Upper lobe of left lung (tissue), 6 donors: ENCODE measurements at places on chromosomes 5 and 9. TPM values are rescaled to one million over a fixed set of nuclear protein-coding genes. Genes with fewer than 3 reads are reported as not detected.

HAVCR1 gene
- not detected for total RNA-seq

GRCh38 chr5:1343931-1344901, 683 bp downstream of the CLPTM1L start:
- peak overlapping the region; percentile 97 for H3K4me3 ChIP-seq
- H3K27me3 ChIP-seq, result no peaks in the 10 kb centered on the region
- peaks cover 38% of the 10 kb centered on the region for H3K4me1 ChIP-seq
- DNase-seq, result no peak

ANKRD31 gene
- total RNA-seq, result 0.11 TPM

SLC24A2 gene
- total RNA-seq, result not detected

DNA sequence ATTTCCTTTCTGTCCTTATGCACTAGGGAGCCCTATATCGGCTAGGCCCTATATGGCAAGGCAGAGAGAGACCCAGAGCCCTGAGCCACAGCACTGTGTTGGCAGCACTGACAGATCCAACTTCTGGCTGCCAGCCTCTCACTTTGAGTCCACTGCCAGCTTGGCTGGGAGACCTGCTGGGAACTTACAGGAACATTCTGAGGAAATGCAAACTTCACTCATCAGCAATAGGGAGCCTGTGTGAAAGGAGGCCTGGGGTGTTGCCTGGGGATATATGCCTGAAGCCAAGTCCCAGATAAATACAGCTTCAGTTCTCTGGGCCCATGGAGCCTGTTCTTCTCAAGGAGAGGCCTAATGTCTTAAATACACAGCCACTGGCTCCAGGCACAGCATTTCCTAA, 78.0 kb downstream of the ADRB2 start:
- H3K27ac ChIP-seq, result peak overlapping the region; percentile 65
- H3K4me1 ChIP-seq, result no peaks in the 10 kb centered on the region
- no peak overlapping the region for H3K4me3 ChIP-seq
- H3K27me3 ChIP-seq, result no peaks in the 10 kb centered on the region
- no peaks in the 10 kb centered on the region for H3K36me3 ChIP-seq

- DNase-seq, result no peak
- H3K27me3 ChIP-seq, result no peaks in the 10 kb centered on the region
- H3K4me1 ChIP-seq, result no peaks in the 10 kb centered on the region
- H3K27ac ChIP-seq, result no peak overlapping the region
Measured at GRCh38 chr9:36625006-36625615, 52.4 kb downstream of the MELK start.

- H3K4me1 ChIP-seq, result peaks cover 7% of the 10 kb centered on the region
- H3K27ac ChIP-seq, result no peak overlapping the region
- H3K36me3 ChIP-seq, result peaks cover 27% of the 10 kb centered on the region
- H3K4me3 ChIP-seq, result no peak overlapping the region
- no peak for DNase-seq
- H3K27me3 ChIP-seq, result no peaks in the 10 kb centered on the region
Measured at GRCh38 chr9:129900263-129901027, 65.2 kb downstream of the USP20 start.

- no peak overlapping the region for H3K4me3 ChIP-seq
- no peak for DNase-seq
- no peaks in the 10 kb centered on the region for H3K36me3 ChIP-seq
- no peaks in the 10 kb centered on the region for H3K27me3 ChIP-seq
Measured at GRCh38 chr5:157842787-157843186, 16.2 kb downstream of the CLINT1 start.

GRCh38 chr5:89336111-89336510, 453.1 kb upstream of the MEF2C start:
- no peak for DNase-seq
- no peak overlapping the region for H3K4me3 ChIP-seq
- no peaks in the 10 kb centered on the region for H3K36me3 ChIP-seq
- no peaks in the 10 kb centered on the region for H3K27me3 ChIP-seq
- H3K4me1 ChIP-seq, result no peaks in the 10 kb centered on the region

LCN15 gene
- 0.23 TPM for total RNA-seq

GRCh38 chr9:97695995-97696802, 941 bp downstream of the XPA start:
- H3K27me3 ChIP-seq, result no peaks in the 10 kb centered on the region
- H3K27ac ChIP-seq, result peak overlapping the region; percentile 97
- no peak for DNase-seq
- peak overlapping the region; percentile 91 for H3K4me3 ChIP-seq

PCDHB8 gene
- total RNA-seq, result 0.91 TPM

DNA sequence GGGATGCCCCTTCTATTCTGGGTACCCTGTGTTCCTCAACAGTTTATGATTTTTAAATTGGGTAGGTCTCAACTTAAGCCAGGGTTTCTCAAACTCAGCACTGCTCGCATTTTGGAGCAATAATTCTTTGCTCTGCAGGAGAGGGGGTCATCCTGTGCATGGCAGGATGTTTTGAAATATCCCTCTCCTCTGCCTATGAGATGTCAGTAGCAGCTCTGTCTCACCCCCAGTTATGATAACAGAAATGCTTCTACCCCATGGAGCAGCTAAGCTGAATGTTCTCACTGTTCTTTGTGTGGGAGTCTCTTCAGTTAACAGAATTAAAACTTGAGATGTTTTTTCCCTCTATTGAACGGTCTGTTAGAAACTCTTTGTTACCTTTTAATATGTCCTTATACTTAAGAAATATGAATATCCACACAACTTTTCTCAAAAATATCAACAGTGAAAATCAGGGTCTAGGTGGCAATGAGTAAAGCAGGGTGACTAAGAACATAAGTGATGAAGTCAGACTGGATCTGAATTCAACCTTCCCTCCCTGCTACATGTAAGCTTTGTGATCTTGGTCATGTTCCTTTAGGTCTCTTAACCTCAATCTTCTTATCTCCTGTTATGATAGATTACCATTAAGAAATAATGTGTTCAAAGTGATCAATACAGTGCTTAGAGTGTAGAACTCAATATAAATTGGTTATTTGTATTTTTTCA, 89.0 kb downstream of the CAMK4 start:
- no peak for DNase-seq
- H3K4me1 ChIP-seq, result no peaks in the 10 kb centered on the region
- H3K4me3 ChIP-seq, result no peak overlapping the region
- no peaks in the 10 kb centered on the region for H3K27me3 ChIP-seq
- no peak overlapping the region for H3K27ac ChIP-seq
